ENCODE measurements at places on chromosomes 6 and 20.

DNA sequence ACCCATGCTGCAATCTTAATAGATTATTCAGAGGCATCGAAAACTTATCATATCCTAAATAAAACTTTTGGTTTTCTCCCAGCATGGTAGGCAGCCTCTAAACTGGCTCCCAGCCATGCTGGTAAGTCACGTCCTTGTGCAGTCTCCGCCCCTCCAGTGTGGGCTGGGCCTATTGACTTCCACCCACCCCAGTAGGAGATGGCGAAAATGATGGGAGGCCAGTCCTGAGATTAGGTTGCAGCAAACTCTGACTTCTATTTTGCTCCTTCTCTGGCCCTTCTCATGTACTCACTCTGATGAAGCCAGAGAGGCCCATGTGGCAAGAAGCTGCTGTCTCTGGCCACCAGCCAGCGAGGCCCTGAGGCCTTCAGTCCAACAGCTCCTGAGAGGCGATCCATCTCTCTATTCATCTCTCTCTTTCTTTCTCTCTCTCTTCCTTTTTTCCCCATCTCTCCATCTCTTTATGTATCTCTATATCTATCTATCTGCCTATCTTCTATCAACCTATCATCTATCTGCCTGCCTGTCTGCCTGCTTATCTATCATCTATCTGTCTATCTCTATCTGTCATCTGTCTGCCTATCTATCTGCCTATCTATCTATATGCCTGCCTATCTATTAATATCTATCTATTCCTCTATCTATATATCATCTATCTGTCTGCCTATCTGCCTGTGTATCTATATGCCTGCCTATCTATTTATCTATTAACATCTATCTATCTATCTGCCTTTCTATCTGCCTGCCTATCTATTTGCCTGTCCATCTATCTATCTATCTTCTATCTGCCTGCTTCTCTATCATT lies 52.7 kb upstream of the STX16 start:
- DNase-seq, result no peak

- no peak for DNase-seq
Measured at GRCh38 chr6:12039540-12040459, 27.7 kb downstream of the HIVEP1 start.

GRCh38 chr6:111978532-111979149 lies 75.3 kb upstream of the CCN6 start:
- no peak for DNase-seq

DNA sequence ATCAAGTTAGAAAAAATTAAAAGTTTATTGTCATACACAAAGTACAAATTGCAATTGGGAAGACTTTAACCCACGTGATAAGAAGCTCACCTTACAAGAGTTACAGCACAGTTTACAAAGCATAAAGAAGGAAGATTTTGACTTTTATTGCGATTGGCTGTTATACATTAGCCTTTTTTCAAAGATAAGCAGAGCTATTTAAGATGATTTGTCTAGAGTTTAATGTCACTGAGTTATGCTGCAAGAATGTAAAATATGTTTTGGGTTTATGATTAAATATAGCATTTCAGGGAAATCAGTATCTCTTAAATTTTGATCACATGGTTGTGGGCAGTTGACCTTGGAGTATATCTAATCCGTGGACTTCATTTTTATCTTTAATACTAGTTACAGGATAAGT lies 664.2 kb upstream of the PTCHD4 start:
- no peak for DNase-seq

DNA sequence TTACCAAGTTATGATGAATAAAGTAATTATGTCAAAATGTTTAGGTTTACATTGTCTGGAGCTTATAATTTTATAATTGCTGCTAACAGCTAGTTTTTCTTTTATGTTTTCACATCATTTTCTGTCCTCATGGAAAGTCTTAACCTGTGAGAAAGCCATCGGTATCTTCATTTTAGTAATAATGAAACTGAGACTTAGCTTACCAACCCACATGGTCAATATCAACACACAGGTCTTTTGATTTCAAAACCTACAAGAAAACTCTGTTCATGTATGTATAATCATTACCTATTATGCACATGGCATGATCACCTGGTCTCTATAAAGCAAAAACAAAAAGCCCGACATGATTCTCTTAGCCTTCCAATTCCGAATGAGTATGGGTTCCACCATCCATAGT lies 61.9 kb downstream of the KCNQ5 start:
- no peak for DNase-seq

DNA sequence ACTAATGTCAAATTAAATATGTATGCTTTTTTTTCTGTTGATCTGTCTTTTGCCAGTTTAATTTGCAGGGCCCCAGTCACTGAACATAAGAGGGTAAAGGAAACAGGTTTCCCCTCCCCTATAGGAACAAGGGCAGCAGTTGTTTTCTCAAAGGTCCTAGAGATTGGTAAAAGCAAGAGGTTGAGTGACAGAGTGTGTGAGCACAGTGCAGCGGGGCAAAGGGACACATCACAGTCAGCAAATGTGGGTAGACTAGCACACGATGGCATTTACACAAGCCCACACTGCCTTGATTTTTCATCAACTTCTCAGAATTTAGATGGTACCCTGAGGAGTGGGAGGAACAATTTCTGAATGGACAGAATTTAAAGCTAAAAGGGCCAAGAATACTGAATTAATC lies 138.7 kb upstream of the MYLIP start:
- no peak for DNase-seq

- DNase-seq, result no peak
Measured at GRCh38 chr6:99446076-99446475, 21.0 kb upstream of the PNISR start.

GRCh38 chr20:9886227-9886626 lies 47.4 kb upstream of the PAK5 start:
- DNase-seq, result no peak

GRCh38 chr6:72696055-72696454 lies 74.2 kb downstream of the KCNQ5 start:
- DNase-seq, result no peak

DNA sequence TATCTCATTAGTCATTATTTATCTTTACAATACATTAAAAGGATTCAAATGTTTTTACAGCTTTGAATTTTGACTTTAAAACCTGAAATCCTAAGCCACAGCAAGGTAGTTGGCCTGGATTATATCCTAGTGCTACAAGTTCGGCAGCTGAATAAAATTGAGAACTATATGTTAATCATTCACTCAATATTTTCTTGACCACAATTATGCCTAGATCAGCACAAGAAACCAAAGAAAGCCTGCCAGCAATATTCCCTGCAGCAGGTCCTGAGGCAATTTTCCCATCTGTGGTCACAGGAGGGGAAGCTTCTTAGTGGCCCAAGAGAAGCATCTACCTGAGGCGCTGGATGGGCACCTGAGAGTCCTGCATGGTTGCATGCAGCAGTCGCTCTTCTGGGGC lies 183.5 kb downstream of the GMDS start:
- DNase-seq, result no peak

GRCh38 chr6:78599526-78599925 lies 267.8 kb upstream of the IRAK1BP1 start:
- DNase-seq, result no peak

GRCh38 chr6:167648501-167649278 lies 178.0 kb upstream of the AFDN start:
- DNase-seq, result no peak

DNA sequence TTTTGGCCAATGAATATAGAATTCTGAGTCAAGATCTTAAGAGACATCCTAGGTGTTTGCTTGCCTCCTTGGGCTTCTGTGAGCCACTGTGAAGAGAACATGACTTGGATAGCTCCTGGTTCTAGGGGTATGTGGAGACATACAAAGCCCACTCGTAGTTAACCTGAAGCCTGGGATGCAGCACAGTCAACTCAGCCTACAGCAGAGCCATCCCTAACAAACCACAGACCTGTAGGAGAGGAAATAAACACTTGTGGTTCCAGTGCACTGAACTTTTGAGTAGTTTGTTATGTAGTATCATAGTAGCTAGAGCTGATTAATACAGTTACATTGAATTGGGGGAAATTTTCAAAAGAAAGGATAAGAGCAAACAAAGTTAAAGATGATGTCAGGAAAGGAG lies 474.4 kb upstream of the HSF2 start:
- DNase-seq, result no peak
